T-helper 1 cell (primary cell): ENCODE measurements at places on chromosomes 1 and 21.
A peak's percentile ranks its signal among the peaks of the same experiment; 100 is the strongest.

GRCh38 chr1:207020709-207021107 lies 11.8 kb downstream of the C1orf116 start:
- no peak for DNase-seq

- DNase-seq, result no peak
Measured at GRCh38 chr1:163528710-163529348, 207.1 kb downstream of the NUF2 start.

GRCh38 chr1:167121375-167122120 lies 27.7 kb downstream of the STYXL2 start:
- peak; percentile 12 for DNase-seq

DNA sequence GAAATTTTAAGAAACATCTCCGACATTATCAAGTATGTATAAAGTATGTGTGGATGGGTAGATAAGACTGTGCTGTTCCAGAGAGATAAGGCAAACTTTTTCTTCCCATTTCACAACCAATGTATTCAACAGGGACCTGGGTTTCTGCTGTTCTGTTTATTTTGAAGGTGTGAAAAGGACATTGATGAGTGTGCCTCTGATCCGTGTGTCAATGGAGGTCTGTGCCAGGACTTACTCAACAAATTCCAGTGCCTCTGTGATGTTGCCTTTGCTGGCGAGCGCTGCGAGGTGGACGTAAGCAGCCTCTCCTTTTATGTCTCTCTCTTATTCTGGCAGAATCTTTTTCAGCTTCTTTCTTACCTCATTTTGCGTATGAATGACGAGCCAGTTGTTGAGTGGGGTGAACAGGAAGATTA lies 174.0 kb downstream of the CRB1 start:
- no peak for DNase-seq

DNA sequence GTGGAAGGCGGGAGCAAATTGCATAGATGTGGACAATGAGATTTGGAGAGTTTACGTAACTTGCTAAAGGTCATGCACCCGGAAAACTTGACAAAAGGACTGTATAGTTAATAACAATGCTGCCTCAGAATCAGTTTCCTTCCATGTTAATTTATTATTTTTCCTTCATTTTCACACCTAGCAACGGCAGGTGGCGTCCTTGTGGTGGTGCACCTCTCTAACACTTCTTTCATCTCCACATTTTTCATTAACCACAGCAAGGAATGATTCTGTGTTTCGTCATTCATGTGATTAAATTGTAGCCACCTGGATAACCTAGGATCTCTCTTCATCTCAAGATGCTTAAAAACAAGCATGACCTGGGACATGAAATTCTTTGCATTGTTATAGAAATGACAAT lies 2133.0 kb downstream of the NCAM2 start:
- no peak for DNase-seq

- no peak for DNase-seq
Measured at GRCh38 chr1:157968508-157968907, 24.9 kb upstream of the KIRREL1 start.

- no peak for DNase-seq
Measured at GRCh38 chr1:227764019-227764391, 28.8 kb downstream of the SNAP47 start.

- DNase-seq, result peak; percentile 34
Measured at GRCh38 chr1:30744060-30744756, 13.4 kb downstream of the LAPTM5 start.

- DNase-seq, result no peak
Measured at GRCh38 chr21:15732290-15732995, 2.7 kb downstream of the USP25 start.

DNA sequence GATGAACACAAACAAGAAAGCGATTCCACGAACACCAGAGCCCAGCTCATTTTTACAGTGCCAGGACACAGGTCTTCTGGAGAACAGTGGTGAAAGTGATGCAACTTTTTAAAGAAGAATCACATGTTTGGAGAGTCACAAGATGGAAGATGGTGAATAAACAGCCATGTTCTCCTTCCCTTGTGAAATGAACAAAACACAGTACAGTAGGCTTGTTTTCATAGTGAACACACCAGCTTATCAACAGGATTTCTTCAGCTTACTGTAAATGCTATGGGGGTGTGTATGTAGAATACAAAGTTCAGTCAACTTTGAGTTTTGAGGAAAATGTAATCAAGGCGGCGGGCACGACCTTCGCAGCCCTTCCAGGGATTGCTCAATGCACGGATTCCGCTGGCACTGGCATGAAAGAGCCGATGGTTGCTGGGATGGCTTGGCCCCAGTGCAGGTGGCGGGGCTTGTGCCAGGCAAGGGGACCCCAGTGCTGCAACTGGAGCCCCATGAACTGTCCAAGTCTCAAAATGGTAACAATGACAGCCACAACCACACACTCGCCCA lies 9.7 kb downstream of the TMPRSS3 start:
- no peak for DNase-seq

DNA sequence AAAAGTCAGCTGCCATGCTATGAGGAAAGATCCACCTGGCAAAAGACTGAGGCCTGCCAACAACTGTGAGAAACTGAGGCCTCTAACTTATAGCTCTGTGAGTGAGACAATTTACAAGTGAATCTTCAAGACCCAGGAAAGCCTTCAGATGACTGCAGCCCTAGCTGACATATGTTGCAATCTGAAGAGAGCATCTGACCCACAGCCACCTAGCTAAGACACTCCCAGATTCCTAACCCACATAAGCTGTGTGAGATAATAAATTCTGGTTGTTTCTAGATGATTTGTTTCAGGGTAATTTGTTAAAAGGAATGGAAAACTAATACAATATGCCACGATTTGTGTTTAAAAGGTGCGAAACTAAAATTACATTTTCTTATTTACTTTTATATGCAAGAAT lies 55.1 kb downstream of the HFM1 start:
- DNase-seq, result no peak

- DNase-seq, result no peak
Measured at GRCh38 chr1:11289064-11289463, 16.1 kb downstream of the UBIAD1 start.

DNA sequence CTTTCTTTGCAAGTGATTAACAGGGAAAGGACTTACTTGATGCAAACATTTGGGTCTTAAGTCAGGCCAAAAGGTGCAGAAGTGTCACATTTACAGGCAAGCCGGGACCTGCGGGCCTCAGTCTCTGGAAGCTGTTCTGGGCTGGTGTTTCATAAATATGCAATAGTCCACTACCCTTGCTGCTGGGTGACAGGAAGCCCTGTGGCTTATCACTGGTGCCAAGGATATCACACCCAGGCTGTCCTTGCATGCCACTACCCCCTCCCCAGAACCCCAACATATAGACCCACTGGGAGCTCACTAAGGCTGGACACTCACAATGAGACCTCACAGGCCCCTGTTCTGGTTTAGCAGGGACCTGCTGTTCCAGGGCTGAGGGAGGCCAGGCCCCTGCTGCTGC lies 3.4 kb upstream of the LEFTY2 start:
- DNase-seq, result no peak

DNA sequence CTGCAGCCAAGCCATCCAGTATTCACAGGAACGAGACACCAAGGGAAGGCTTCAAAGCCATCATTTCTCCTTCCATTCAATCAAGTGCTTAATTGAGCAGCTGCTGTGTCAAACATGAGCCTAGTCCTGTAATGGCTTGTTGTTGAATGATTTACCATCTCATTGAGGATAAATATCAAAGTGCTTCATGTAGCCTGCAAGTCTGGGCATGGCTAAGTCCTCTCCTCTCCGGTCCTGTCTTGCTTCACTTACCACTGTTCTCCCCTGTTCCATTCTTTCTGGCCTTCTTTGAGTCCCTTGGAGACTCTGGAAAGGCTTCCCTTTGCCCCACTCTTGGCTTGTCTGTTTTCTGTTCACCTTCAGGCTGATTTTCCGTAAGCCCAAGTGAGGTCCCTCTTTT lies 279.8 kb downstream of the PBX1 start:
- DNase-seq, result no peak

- no peak for DNase-seq
Measured at GRCh38 chr1:102089791-102090190, 93.1 kb upstream of the OLFM3 start.

DNA sequence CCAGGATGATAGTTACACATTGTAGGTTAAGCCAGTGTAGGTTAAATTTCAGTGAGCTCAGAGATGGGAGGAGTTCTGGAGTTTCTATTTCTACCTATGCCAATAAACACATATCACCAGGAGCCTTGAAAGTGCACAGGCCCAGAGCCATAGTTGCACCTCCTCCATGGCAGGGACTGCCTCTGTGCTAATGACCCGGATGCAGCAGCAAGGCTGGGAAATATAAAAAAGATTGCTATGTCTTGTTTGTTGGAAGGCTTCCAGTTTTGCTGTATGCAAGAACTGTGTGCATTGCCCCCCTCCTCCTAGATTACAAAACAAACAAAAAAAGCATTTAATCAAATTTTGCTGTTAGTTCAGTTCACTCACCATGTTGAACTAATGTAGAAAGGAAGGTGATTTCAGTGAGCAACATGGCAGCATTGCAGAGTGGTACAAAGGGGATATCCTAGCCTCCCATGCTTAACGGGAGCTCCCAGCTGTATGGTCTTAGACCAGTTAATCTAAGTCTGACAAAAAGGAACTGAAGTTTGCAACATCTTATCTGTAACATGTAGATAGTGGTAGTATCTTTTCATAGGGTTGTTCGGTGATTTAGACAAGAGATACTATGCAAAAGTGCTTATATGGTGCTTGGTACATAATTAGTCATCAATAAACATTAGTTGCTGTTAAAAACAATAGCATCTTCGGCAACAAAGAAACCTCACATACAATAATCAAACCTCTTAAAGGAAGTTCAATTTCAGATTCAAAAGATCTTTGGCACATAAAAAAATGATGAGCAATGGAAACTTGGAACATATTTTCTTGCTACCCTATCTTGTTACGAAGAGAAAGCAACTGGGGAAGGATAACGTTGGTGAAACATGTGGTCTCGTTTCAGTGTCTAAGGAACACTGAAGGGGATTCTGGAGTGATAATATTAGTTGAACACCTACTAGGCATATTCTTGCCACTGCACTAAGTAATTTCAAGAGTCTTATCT lies 309.5 kb downstream of the ASTN1 start:
- DNase-seq, result no peak

- no peak for DNase-seq
Measured at GRCh38 chr21:25885405-25885804, 150.6 kb downstream of the GABPA start.

DNA sequence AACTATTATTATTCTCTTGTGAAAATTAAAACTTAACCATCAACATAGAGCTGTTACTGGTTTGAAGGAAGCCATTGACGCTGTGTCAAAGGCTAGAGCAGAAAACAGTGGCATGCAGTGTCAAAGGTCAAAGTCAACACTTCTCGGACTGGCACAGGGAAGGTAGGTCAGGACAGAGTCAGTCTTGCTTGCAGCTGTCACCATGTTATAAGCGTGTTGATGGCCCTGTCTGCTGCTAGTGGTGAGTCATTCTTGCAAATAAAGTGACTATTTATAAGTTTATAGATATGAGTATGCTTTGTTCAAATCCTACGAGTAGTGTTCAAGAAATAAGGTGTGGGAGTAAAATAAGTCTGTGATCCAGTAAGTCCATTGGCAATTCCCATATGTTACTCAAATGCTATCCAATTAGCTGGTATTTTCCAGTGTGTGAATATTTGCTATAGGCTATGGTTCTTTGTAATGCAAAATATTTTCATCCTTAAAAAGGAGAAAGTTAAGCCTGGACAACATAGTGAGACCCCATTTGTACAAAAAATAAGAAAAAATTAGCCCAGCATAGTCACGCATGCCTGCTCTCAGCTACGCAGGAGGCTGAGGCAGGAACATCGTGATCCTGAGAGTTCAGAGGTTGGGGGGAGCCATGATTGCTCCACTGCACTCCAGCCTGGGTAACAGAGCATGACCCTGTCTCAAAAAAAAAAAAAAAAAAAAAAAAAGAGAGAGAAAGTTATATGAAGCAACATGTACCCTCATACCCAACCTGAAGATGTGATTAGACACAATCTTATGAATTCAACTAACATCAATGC lies 26.3 kb upstream of the TINAGL1 start:
- DNase-seq, result no peak

GRCh38 chr1:5915587-5916571 lies 76.3 kb downstream of the NPHP4 start:
- peak; percentile 6 for DNase-seq

- DNase-seq, result no peak
Measured at GRCh38 chr1:87902830-87903229, 574.1 kb downstream of the LMO4 start.

- no peak for DNase-seq
Measured at GRCh38 chr21:15679630-15680029, 50.2 kb upstream of the USP25 start.

DNA sequence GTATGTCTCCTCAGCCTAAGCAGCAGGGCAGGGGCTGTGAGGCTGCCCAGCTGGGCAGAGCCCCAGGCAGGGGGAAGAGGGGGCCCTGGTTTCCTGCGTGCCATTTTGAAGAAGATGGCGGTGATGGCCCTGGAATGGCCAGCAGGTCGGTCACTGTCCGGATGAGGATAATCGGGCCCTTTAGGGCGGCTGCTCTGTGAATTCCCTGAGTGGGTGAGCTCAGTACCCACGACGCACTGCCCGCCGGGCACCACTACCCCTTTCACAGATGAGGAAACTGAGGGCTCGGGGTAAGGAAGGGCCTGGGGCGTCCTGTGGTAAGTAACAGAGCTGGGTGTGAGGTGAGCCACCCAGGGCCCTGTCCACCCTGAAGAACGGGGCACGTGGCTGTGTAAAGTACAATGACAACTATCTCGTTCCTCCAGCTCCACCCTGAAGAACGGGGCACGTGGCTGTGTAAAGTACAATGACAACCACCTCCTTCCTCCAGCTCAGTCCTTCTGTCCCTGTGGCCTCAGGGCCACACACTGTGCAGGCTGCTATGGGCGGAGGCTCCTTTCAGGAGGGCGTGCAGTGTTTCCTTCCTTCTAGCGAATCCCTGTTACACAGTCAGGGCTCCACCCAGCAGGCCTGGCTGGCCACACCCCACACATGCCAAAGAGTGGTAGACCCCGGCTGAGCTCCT lies 23.2 kb downstream of the ITGB2 start:
- DNase-seq, result no peak

- DNase-seq, result no peak
Measured at GRCh38 chr1:112262316-112262715, 133.7 kb upstream of the CTTNBP2NL start.

GRCh38 chr1:183319606-183320005 lies 98.6 kb downstream of the NMNAT2 start:
- DNase-seq, result no peak

DNA sequence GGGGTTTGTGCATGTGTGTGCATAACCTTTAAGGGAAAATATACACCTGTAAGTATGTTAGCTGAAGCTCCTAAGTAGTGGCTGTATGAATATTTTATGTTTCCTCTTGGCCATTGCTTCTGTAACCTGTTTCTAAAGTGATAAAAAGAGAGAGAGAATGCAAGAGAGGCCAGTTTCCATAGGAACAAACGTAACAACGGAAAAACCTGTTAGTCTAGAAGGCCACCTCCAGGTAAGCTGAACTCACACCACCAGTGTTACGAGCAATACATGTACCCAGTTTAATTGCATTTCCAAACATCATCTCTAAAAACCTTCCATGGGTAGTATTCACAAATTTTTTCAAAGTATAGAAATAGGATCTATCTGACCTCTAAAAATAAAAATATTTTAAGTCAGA lies 63.1 kb downstream of the PLPPR4 start:
- DNase-seq, result no peak
